ENCODE measurements at places on chromosomes 5 and 9.

DNA sequence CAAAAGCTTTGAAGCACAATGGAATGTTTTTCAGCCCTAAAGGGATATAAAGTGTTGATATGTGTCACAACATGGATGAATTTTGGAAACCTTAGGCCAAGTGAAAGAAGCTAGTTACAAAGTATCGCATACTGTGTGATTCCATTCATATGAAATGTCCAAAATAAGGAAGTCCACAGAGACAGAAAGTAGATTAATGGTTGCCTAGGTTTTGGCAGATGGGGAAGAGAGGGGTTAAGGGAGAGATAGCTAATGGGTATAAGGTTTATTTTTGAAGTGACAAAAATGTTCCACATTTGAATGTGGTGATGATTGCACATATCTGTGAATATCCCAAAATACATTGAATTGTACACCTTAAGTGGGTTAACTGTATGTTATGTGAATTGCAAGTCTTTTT is 57.5 kb upstream of the MCCC2 start:
- no peak for DNase-seq

GRCh38 chr5:143236682-143237081 is 166.8 kb downstream of the NR3C1 start:
- DNase-seq = no peak

- peak; percentile 37 for DNase-seq
Measured at GRCh38 chr5:78518365-78519197, 130.0 kb downstream of the LHFPL2 start.

- DNase-seq = no peak
Measured at GRCh38 chr5:82406205-82406773, 128.1 kb upstream of the RPS23 start.

DNA sequence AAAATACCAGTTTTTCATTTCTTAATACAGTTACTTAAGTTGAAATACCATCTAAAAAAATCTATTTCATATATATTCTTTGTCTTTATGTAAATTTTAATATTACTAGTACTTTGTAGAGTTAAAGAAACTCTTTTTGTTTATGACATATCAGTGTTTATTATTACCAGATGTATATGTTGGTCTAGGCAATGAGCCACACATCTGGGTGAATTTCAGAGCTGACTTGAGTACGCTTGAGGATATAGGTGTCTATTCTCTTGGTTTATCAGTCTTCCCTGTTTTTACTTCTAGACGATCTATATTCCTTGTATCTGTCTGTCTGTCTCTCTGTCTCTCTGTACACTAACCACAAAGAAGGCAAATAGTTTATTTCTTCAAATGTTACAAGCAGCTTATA is 2.9 kb downstream of the SMAD5 start:
- DNase-seq = no peak

GRCh38 chr9:118367383-118367782 is 663.2 kb downstream of the TLR4 start:
- no peak for DNase-seq

DNA sequence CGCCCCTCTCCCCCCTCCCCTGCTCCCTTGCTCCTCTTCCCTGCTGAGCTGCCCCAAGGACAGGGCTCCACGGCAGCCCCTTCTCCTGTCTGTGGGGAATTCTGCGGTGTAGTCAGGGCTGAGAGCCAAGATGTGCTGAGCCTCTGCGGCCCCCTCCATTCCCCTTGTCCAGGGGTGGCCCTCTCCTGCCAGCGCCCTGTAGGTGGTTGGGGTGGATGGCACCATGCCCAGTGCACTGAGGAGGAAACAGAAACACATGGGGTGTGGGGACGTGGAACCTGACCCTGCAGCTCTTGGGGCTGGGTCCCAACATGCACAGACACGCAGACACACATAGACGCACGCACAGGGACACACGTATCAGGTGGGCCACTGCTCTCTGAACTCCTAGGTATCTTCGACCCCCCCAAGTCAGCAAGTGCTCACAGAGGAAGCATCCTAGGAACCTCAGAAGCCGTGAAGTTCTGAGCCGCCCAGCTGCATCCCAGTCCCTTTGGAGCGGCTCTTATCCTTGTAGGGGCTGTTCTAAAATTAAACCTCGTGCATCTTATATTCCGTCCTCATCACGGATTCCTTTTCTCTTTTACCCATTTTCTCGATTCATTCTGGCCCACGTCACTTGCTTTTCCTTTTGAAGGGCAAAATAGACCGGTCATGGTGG is 64.8 kb downstream of the HMCN2 start:
- no peak for DNase-seq

GRCh38 chr9:6634444-6634843 is 11.1 kb downstream of the GLDC start:
- DNase-seq = no peak
